ENCODE measurements at places on chromosomes 6 and 20.

GRCh38 chr6:35181933-35182612 lies 31.7 kb upstream of the SCUBE3 start:
- no peak for DNase-seq

GRCh38 chr6:46993846-46994245 lies 48.3 kb downstream of the ADGRF1 start:
- no peak for DNase-seq

- DNase-seq = no peak
Measured at GRCh38 chr6:4125500-4125899, 9.9 kb downstream of the ECI2 start.

DNA sequence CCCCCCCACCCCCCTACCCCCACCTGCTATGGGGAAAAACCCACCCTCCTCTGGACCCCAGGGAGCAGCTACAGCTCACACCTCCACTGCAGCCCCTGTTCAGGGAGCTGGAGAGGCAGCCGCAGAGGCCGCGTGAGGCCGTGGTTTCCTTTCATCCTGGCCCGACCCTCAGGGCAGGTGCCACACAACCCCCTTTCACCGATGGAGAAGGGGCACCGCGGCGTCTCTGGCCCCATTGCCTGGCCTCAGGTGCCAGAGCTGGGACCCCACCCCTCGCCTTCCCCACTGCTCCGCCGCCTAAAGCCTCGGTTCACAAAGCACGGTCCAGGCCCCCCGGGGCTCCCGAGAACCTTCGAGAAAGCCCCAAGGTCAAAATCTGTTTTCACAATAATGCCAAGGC lies 11.8 kb upstream of the KCNQ2 start:
- DNase-seq = no peak

DNA sequence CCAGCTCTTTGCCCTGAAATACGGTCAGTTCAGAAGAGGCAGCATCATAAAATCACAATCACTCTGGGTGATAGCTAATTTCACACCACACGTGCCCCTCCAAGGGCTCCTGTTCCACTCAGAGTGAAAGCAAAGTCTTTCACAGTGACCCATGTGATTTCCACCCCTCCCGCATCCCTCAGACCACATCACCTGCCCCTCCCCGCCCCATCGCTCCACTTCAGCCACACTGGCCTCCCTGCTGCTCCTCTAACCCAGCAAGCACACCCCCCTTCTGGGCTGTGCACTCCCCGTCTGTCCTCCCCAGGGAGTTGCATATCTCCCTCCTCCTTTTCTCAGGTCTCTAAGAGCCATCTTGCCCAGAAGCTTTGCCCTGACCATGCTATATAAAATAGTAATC lies 74.5 kb downstream of the PSMG4 start:
- DNase-seq = no peak

DNA sequence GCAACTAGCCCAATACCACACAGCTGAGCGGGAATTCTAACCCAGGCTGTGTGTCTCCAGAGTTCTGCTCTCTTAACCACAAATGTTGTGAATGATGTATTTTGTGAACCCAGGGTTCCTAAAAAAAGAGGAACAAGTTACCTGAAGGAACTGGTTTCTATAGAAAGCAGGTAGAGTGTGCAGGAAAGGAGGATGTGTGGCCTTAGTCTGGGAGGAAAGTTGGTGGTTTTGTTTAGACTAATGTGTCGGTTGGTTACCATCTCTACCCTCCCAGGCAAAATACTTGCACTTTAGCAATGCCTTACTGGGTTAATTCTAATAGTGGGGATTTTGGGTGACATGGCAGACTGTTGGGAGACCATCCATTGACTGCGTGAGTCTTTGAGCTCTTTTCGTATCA lies 143.3 kb downstream of the SCP2D1 start:
- DNase-seq = no peak

DNA sequence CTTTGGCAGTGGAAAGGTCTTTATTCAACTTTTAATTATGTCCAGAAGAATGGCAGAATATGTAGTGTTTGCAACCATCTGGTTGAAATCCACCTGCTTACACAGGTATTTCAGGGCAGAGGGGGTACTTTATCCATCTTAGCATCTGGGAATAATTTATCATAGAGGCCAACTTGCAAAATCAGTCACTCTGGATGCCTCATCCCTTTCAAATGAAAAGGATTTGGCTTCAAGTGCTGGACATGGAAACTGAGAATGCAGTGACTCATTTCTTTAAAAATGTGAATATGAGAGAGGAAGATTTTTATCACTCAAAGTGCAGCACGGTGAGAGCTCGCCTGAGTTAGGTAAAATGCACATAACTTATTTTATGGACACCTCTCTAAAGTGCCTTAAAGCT lies 758.3 kb downstream of the KIF16B start:
- DNase-seq = no peak

DNA sequence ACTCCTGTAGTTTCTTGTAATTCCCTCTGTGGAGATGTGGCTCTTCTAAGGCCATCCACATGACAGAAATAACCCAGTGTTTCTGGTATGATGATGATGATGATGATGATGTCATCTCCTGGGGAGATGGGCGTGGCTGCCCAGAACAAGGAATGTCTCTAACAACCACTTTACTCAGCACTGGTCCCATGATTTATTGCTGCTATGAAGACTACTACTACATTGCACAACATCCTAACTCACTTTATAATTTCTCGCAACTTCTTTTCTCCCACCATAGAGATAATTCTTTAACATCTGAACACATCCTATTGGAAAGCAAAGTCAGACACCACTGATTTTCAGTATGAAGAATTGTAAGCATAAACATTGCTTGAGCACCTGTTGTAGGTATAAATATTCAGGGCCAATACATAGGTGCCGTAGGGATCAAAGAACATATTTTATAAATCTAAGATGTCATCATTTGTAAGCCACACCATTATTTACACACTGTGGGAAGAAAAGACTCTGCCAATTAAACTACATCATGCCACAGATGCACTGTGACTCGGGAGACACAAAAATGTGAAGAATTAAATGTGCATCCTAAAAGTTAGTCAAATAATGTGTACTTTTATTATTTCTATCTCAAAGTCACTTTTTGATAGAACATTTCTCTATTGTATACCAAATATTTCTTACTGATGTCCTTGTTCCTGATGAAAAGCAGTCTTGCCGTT lies 6.4 kb downstream of the TPMT start:
- DNase-seq = no peak

DNA sequence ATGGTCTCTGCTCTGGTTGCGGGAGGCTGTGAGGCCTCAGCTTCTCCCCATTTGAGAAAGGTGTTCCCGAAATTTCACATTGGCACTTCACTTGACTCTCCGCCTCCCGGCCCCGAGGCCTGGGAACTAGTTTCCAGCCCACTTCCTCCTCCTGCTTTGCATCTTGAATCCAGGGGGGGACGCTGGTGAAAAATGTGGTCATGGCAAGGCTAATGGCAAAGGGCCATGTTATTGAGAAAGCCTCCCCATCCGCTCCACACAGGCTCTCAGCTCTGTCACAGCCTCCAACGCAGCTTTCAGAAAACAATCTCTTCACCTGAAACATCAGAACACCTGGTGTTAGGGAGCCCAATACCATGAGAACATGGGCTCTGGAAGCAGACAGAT lies 5.6 kb downstream of the PLAGL2 start:
- DNase-seq = no peak

DNA sequence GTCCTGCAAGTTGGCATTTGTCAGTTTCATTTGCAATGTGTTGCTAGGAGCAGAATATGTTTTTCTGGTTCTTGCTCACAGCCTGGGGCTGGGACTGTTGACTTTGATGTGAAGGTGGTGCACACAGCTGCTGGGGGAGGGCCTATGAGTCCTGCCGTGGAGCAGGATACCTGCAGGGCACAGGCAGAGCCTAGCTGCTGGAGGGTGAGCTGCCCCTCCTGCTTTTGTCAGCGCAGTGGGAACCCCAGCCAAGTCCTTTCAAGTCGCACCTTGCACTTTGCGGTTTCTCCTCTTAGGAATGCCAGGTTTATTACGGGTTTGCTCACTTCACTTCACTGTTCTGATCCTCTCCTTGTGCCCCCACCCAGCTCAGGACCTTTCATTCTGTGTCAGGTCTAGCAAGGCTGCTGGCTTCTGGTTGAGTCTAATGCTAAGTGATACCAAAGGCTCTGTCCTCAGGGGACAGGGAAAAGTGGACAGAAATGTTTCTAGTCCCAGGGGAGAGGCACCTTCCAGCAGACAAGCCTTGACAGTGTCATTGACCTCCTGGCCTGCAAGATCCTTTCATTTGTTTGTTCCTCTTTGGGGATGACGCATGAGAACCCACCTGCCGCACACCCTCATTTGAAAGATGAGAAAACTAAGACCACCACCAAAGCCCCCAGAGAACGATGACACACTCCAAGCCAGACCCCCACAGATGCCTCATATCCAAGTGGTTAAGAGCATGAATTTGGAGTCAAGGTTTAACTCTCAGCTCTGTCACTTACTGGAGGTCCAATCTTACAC lies 2.7 kb upstream of the SPO11 start:
- no peak for DNase-seq

DNA sequence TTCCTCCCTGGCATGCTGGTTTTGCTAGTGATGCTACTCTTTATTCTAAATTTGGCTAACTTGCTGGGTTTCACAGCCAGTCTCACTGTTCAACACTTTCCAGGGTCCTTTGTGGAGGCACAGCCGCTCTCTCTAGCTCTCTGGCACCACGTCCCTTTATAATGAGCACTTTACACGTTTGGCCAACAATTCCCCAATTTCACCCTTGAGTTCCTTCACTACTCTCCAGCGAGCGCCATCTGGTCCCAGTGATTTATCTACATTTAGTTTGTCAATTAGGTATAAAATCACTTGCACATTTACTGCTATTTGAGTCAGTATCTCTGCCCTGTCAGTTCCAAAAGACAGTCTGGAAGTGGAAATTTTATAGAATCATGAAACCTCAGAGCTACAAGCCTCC lies 241.9 kb upstream of the MOCS1 start:
- DNase-seq = no peak

GRCh38 chr20:18048176-18048575 lies 9.5 kb downstream of the OVOL2 start:
- no peak for DNase-seq

GRCh38 chr20:53778041-53778516 lies 184.4 kb upstream of the ZNF217 start:
- no peak for DNase-seq
